ENCODE measurements at places on chromosomes 2 and 18.

DNA sequence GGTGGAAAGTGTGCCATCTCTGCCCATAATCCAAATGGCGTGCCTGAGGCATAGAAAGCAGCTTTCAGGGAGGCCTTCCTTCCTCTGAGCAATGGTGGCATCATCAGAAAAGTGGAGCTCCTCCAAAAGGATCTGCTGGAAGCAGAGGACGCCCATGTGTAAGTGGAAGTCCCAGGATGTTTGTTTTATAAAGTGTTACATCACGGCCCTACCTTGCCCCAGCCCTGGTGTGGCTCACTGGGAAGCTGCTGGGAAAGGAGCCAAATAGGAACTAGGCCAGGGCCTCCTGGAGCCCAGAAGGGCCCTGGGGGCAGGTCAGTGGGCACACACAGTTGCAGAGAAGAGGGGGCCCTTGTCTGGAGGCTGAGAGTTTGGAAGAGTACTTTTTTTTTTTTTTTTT, 4.2 kb upstream of the ODC1 start:
- DNase-seq = peak; percentile 49

DNA sequence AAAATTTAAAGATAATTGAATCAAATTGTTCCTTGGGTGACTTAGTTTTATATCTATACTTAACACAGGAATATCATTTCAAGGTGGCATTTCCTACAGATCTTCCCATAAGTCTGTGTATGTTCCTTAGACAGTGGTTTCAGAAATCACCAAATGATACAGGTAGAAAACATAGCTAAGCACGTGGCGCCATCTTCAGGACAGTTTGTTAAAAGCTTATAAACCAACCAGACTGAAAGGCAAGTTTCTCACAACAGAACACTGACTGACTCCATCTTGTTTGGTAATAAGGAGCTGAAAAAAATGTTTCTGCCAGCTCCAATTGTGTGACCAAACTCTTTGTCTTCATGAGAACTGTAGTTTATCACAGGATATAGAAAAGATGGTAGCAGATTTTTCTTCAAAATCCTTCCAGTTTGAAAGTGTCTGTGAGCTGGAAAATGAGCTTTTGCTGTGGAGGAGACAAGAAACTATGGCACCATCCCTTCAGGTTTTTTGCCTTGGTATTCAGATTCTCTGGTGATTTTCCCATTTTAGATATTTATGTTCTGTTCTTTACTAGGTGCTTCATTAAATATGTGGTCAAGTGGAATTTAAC, 34.8 kb upstream of the NEUROD1 start:
- peak; percentile 95 for DNase-seq

DNA sequence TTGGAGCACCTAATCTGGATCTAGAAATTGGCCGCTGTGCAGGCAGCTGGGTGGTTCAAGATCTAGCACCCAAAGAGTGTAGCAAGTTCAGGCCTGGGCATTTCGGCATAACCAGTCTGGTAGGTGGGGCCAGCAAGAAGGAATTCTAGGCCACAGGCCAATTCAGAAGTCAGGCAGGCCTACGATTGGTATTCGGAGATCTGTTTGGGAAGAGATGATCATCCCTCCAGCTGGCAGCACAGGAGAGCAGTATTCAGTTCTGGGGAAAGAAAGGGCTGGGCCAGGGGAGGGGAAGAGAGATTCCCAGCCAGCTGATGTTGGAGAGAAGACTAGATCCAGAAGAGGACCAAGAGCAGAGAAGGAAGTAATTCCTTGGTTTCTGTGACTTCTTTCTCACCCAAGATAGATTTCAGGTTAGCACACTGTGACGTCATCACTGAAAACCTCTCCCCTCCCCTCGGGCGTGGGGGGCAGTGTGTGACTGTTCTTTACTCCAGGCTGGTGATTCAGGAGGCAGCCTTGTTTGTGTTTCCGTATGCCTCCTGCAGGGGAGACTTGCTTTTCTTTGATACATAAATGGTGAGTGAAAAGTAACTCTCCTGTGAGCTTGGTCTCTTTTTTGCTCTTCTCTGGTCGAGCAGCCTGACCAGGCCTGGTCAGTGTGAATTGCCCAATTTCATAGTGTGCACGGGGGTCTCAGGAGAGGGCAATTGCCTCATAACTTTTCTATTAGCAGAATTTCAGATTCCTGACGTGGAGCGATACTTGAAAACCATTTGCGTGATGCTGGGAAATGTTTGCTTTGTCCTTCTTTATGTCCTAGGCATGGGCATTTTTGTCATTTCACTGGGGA, 61.1 kb downstream of the MEIS1 start:
- DNase-seq = peak; percentile 83

- no peak for DNase-seq
Measured at GRCh38 chr2:25270061-25270460, 71.7 kb downstream of the DNMT3A start.

GRCh38 chr18:52190631-52191030, 149.4 kb upstream of the DCC start:
- DNase-seq = no peak

GRCh38 chr18:20966795-20967194, 144.8 kb downstream of the ROCK1 start:
- DNase-seq = no peak

DNA sequence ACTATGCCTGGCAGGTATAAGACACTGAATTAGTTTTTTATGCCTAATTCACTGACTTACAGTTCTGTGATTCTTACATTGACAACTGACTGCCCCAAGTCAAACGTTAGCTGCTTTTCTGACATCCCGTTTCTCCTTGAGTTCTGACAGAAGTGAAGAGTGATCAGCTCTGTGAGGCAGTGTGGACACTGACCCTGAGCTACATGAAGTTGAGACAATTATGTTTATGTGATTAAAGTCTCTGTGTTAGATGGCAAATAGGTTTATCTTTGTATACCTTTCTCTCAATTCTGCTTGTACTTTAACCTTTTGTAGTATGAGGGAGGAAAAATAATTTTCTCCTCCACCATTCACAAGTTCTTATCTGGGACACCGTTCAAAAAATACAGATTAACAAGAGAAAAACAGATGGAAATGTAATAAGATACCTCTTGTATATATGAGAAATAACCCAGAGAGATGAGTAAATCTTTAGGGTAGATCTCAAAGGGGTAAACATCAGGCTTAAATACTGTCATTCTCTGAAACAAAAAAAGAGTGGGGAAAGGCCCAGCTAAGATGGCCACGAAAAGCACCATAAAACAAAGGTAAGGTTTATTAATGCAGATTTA, 85.4 kb upstream of the B3GNT2 start:
- DNase-seq = no peak

DNA sequence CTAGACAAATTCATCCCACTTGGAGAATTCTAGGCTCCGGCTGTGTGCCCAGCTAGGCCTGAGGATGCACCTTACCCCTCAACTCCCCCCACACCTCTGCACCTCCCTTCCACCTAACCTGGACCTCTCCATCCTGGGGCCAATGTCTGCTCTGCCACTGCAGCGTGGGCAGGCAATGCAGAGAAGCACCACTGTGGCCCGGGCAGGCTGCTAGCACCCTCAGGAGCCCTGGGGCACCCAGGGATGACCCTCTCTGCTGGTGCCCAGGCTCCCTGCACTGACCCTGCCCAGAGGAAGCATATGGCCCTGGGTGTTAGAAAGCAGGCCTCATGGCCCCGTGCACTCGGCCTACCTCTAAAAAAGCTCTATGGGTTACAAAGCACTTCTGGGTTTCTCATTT, 49.6 kb downstream of the ADCY3 start:
- DNase-seq = no peak

GRCh38 chr2:196337208-196337953, 166.0 kb upstream of the STK17B start:
- DNase-seq = no peak

DNA sequence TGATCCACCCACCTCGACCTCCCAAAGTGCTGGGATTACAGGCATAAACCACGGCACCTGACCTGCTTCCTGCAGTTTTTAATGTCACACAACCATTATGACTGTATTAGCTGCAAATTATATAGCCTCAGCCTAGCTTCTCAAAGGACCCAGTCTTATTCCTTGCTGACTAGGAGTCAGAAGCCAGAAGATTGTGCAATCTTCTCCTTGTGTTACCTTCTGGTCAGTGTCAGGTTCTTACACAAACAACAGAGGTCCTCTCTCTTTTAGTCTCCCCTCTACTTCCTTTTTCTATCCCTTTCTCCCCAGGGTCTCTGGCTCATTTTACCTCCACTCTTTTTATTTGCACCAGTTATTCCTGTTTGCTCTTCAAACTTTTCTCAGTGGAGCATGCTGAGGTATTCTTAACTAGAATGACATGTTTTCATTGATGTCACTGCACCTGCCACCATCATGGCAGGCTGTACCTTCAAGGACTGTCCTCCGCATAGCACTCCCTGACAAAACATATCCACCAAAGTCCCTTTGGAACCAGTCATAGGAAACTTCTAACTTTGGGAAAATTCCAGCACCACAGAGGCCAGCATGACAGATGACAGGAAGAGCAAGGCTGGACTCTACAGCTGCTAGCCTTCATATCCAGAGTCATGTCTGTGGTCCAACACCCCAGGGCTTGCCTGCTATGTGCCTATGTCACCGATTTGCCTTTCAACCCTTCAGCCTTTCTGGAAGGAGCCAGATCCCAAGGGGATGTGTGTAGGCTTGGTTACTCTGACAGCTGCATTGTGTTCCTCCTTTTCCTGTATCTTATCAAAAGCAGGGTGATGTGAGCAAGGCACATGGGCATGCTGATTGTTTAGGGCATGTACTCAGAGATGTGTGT, 45.2 kb upstream of the EPC2 start:
- no peak for DNase-seq

DNA sequence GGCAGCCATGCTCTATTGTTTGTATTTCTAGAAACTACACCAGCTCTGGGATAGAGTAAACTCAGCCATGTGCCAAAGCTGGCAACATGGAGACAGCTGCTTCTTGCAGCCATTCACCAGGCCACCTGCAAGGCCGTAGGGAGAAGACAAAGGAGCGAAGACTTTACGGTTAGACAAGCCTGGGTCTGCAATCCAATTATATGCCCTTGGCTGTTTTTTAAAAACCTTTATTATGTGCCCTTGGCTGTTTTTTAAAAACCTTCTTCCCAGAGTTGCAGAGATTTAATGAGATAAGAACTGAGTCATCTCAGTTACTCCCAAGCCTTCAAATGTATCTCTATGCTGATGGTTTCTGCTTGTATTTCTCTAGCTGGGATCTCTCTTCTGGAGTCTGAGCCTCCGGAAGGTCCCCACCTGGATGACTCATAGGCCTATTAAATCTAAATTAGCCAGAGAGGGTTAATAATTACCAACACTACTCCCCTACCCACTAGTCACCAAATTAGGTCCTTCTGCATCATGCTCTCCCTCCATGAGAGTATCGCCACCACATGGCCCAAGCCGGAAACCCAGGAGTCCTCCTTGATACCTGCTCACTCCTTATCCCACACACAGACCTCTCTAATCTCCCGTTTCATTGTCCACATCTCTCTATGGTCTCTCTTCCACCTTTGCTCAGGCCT, 17.5 kb upstream of the DPP4 start:
- DNase-seq = no peak

DNA sequence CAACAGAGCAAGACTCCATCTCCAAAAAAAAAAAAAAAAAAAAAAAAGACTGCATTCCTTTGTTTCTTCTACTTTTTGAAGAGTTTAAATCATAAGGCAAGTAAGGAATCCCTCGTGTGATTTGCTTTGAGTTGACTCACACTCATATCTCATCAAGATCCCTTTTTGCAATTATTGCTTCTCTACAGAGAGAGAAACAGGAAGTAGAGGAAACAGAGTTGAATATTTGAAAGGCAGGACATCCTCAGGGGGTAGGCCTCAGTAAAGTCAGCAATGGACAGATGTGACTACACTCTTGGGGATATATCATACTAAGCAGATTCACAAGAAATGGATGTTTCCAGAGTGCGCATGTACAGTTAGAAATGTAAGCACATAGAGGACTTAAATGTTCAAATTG, 11.2 kb upstream of the EFR3B start:
- DNase-seq = no peak

- no peak for DNase-seq
Measured at GRCh38 chr2:1621041-1621440, 123.3 kb downstream of the PXDN start.

DNA sequence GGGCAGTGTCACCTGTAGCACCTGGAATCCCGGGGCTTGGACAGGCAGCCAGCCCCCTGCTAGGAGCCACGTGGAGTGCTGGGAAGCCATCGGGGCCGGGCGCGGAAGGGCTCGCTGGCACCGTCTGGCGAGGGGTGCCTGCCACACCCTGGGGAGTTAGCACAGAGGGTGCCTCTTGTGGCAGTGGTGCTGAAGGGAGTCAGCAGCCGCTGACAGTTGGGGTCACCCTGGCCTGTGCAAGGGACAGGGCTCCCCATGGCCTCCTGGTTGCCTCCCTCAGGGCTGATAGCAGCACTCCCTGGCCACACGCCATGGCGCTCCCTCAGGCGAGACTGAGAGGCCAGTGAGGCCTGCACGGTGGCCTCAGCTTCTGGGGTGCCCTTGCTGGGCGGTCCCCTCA, 13.9 kb upstream of the D2HGDH start:
- no peak for DNase-seq

- DNase-seq = no peak
Measured at GRCh38 chr2:198611201-198611600, 806.8 kb downstream of the PLCL1 start.
